ENCODE measurements at places on chromosomes 3 and 15.

DNA sequence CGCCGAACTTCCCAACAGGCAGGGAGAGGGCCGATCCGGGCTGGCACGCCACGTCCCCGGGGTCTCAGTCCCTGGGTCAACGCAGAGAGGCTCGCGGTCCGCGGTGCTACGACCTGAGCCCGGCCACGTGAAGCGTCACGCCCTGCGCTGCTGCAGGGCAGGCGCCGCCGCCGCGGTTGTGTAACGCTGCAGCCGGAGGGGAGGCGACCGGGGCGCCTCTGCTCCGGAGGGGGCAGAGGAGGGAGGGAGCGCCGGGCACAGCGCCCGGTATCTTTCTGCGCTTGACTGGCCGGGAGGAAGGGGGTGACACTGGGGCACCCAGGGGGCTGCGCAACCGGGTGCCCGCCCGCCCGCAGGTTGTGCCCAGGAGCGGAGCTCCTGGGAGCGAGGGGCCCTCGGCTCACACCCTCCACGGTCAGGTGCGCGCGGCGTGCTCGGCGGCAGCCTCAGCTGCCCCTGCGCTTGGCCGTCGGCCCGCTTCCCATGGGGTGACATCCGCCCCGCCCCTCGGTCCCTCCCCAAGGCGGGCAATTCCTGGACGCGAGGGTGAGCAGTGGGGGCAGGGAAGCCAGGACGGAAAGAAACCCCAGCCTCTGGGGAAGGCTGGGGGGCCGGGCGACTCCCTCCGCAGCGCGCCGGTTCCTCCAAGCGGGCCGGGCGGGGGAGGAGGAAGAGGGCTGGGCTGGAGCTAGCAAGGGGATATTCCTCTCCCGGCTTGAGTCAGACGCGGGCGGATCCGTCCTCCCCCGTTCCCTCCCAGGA is 852 bp upstream of the BHLHE40 start:
- DNase-seq: peak; percentile 97

GRCh38 chr3:12560505-12561190 is 3.8 kb downstream of the MKRN2 start:
- DNase-seq: no peak

DNA sequence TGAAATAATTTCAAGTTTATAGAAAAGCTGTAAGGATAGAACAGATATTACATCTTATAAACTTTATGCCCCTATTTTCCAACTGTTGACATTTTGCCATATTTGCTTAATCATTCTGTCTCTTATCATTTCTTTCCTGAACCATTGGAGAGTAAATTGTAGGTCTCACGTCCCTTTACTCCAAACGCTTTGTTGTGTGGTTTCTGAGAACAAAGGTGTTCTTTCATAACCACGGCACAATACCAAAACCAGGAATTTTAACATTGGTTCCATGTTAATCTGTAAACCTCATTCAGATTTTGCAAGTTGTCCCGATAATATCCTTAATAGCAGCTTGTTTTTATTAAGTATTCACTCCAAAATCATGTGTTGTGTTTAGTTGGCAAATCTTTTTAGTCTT is 134.8 kb downstream of the AKAP13 start:
- DNase-seq: no peak

GRCh38 chr15:38207621-38208020 is 45.0 kb upstream of the SPRED1 start:
- no peak for DNase-seq

GRCh38 chr3:178083906-178084866 is 452.1 kb upstream of the KCNMB2 start:
- no peak for DNase-seq

DNA sequence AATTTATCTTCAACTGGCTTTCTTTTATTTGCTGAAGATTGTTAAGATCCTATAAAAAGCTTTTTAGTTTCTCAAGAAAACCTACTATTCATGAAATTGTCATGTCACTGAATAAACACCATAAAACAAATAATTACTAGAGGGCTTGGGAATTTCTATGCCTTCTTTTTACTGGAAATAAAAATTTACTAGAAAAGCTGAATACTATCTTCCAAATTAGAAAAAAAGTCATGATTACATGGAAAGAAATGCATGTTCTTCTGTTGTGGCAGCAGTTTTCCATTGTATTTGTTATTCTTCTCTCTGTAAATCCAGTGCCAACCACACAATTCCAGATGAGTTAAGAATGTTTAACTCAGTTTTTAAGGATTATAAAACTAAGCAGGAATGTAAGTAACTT is 153.8 kb downstream of the RAP2B start:
- no peak for DNase-seq

GRCh38 chr15:50624616-50625168 is 61.9 kb downstream of the TRPM7 start:
- no peak for DNase-seq

DNA sequence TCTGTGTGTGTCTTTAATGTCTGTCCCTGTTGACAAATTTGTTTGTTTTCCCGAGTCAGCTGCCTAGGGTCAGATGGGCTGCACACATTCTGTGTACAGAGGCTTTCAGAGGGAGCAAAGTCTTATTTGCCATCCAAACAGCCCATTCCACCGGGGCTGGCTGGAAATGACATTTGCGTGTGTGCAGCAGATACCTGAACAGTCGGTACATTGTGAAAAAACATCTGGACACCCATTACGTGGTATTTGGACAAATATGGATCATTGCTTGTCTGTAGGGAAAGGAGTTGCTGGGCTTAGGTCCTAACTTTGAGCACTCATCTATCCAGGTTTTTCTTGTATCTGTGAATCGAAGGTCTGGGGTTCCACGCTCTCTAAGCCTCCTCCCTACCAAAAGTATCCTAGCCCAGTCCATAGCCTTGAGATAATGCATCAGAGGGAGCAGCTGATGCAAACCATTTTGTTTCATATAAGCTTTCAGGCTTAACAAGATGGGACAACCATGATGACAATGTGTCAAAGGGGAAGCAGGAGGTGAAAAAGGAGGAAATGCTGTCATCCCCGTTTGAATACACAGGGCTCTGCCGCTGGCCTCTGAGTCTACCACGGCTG is 22.2 kb upstream of the CMTM8 start:
- DNase-seq: no peak

- no peak for DNase-seq
Observed at GRCh38 chr3:13188181-13188779, 115.1 kb upstream of the IQSEC1 start.

Data from thoracic aorta (tissue), 2 donors.